ENCODE measurements at places on chromosomes 2 and 18.

DNA sequence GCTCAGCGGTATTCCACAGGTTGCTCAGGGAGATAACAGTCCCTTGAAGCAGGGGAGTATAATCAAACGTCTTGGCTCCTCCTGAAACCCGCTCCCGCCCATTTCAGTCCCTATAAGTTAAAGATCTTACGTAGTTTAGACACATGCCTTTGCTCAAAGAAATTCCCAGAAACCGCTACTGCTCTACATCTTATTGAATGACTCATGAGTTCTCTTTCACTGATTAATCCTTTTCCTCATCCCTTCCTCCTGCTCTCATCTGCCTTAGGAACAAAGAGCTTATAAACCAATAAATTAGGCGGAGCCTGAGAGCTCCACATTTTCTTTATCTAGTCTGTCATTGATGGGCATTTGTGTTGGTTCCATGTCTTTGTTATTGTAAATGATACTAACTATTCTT lies 4.2 kb upstream of the SERPINB4 start:
- no peak for DNase-seq
- no peaks in the 10 kb centered on the region for H3K36me3 ChIP-seq
- H3K4me1 ChIP-seq, result no peaks in the 10 kb centered on the region
- H3K27me3 ChIP-seq, result no peaks in the 10 kb centered on the region
- no peak overlapping the region for H3K27ac ChIP-seq

DNA sequence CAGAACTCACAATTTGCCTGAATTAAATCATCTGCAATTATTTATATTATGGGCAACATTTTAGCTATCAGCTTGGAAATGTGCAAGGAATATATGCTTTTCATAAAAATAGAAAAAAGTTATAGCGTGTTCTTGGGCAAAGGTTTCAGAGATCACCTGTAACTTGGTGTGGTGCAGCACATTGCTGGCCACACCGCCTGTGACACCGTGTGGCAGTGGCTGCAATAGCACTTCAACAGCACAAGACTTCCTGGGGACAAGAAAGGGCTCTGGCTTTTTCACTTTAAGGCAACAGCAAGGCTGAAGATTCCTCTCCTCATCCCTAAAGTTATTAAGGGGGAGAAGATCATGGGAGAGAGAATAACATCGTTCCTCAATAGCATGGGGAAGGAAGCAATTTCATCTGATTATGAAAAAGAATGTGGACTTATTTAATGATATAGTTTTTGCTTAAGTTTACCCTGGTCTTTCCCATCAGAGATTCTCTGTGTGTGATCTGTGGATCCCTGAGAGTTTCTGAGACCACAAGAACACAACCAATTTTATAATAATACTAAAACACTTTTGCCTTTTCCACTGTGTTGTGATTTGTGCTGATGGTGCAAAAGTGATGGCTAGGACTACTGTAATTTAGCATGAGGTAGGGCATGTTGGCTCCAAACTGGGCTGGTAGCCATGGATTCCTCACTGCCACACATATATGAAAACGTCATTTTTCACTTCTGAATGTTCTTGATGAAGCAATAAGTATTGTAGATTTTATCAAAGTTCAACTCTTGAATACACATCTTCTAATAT lies 15.0 kb upstream of the SERPINB3 start:
- no peaks in the 10 kb centered on the region for H3K4me1 ChIP-seq
- H3K27ac ChIP-seq, result no peak overlapping the region
- H3K4me3 ChIP-seq, result no peak overlapping the region
- H3K27me3 ChIP-seq, result no peaks in the 10 kb centered on the region
- peak; percentile 46 for DNase-seq

DNA sequence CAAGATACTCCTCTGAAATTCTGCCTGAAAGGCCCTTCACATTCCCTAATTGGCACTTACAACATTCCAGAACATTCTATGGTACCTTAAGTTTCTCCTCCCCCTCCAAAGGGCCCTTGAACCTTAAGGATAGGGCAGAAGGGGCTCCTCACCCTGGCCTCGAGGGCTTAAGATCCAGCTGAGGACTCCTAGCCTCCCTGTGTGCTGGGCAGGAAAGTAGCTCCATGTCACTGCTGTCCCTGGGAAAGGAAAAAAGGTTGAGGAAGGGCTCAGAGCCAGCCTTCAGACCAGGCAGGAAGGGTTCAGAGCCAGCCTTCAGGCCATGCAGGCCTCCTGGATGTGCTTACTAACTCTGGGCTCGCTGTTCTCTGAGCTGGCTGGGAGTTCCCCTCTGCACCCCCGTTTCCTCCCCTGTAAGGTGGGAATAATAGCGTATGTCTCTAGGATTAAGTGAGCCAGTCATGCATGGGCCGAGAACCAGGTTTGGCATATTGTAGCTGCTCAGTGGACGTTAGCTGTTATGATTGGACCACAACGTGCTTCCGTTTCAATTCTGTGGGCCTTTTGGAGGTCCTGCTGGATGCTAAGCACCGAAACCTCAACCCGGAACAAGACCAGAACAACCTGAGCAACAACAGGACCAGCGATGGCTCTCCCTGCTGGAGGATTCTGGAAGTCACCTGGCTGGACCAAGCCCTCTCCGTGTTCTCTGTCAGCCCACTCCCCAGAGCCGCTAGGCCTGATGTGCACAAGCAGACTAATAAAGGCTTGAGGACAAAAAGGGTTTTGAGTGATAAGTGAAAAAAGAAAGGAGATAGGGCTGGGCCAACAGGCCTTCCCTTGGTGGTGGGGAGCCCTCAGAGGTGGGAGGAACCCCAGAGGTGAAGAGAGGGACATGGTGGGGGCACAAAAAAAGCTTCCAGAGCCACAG lies 1.0 kb upstream of the B3GNT7 start:
- H3K4me1 ChIP-seq, result no peaks in the 10 kb centered on the region
- peak overlapping the region; percentile 16 for H3K4me3 ChIP-seq
- H3K36me3 ChIP-seq, result peaks cover 10% of the 10 kb centered on the region
- DNase-seq, result peak; percentile 68

GRCh38 chr2:51903728-51904127 lies 871.8 kb upstream of the NRXN1 start:
- no peaks in the 10 kb centered on the region for H3K4me1 ChIP-seq
- H3K4me3 ChIP-seq, result no peak overlapping the region
- no peaks in the 10 kb centered on the region for H3K36me3 ChIP-seq
- H3K27ac ChIP-seq, result no peak overlapping the region
- no peak for DNase-seq

- H3K4me3 ChIP-seq, result no peak overlapping the region
- H3K4me1 ChIP-seq, result no peaks in the 10 kb centered on the region
- no peak overlapping the region for H3K27ac ChIP-seq
- H3K36me3 ChIP-seq, result no peaks in the 10 kb centered on the region
- no peak for DNase-seq
These were observed 4.8 kb downstream of the CCDC195 start for GRCh38 chr2:224711381-224711780.

GRCh38 chr2:178361588-178361987 lies 89.4 kb downstream of the PRKRA start:
- H3K4me1 ChIP-seq, result no peaks in the 10 kb centered on the region
- DNase-seq, result no peak
- no peaks in the 10 kb centered on the region for H3K36me3 ChIP-seq
- H3K4me3 ChIP-seq, result no peak overlapping the region
- H3K27ac ChIP-seq, result no peak overlapping the region

- no peak overlapping the region for H3K27ac ChIP-seq
- H3K4me3 ChIP-seq, result no peak overlapping the region
- H3K4me1 ChIP-seq, result no peaks in the 10 kb centered on the region
- peaks cover 9% of the 10 kb centered on the region for H3K36me3 ChIP-seq
These were observed 35.7 kb downstream of the THUMPD2 start for GRCh38 chr2:39743269-39743776.

- no peaks in the 10 kb centered on the region for H3K36me3 ChIP-seq
- H3K4me3 ChIP-seq, result no peak overlapping the region
- DNase-seq, result no peak
- H3K27ac ChIP-seq, result peak overlapping the region; percentile 48
- no peaks in the 10 kb centered on the region for H3K4me1 ChIP-seq
These were observed 25.6 kb upstream of the CXXC1 start for GRCh38 chr18:50313031-50313607.

DNA sequence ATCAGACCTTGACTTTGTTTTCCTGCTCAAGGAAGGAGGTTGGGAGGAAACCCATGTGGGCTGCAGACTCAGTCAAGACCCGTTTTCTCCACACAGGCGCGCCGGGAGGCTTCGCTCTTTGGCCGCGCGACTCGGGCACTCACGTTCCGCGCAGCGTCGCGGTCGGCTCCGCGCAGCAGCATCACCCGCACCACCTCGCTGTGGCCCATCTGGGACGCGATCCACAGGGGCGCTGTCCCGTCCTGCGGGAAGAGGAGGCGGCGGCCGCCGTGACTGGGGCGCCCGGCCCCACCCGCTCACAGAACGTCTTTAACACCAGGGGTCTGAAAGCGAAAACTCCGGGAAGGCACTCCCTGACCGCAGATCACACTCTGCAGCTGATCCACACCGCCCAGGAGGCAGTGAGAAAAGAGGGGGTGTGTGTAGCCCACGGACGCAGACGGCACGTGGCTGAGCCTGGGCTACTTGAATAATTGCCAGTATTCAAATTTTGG lies 33.1 kb upstream of the NPC1 start:
- peak overlapping the region; percentile 41 for H3K4me3 ChIP-seq
- no peak for DNase-seq
- peaks cover 40% of the 10 kb centered on the region for H3K4me1 ChIP-seq
- no peak overlapping the region for H3K27ac ChIP-seq
- no peaks in the 10 kb centered on the region for H3K27me3 ChIP-seq
- H3K36me3 ChIP-seq, result no peaks in the 10 kb centered on the region

DNA sequence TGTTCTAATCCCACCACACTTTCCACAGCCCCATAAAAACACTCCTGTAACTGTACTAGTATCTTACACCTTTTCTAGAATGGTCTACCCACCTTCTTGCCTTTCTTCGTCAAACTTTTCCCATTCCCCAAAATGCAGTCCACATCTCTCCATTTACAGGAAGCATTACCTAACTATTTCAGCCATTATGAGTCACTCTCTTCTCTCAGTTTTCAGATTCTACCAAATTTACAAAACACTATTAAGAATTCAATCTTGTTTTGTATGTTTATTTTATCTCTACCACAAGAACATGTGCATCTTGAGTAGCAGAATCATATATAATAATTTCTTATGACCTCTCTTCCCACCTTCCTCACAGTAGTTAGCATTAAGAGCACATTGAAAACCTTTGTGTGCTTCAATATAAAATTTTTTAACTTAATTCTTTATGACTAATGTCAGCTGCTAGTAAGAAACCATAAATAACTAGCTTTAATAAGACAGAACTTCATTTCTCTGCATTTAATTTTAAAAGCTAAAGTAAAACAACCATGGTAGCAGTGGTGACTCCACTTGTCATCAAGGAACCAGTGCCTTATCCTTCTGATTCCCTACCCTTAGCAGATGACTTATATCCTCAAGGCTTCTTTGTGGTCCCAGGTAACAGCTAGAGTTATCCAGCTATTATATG lies 56.6 kb upstream of the MAP2 start:
- DNase-seq, result no peak
- no peak overlapping the region for H3K27ac ChIP-seq
- H3K27me3 ChIP-seq, result no peaks in the 10 kb centered on the region
- no peak overlapping the region for H3K4me3 ChIP-seq
- H3K36me3 ChIP-seq, result no peaks in the 10 kb centered on the region

DNA sequence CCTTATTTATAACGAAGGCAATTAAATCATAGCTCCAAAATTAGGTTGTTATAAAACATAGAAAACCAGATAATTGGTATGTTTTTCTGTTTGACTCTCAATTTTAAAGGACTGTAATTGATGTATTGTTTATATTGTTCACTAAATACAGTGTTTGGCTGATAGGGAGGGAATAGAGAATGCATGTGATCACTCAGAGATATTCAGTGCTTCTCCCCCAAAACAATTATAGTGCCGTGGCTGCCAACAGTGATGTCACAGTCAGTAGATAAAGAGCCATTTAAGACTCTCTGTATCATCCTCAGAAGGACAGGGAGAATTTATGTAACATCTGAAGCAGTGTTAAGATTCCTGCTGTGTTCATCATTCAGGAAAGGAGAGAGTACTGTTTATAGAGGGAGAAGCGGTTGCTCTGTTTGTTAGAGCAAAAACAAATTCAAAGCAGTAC lies 69.6 kb downstream of the PHLPP1 start:
- no peaks in the 10 kb centered on the region for H3K36me3 ChIP-seq
- DNase-seq, result no peak
- no peak overlapping the region for H3K4me3 ChIP-seq
- H3K27me3 ChIP-seq, result no peaks in the 10 kb centered on the region
- peaks cover 3% of the 10 kb centered on the region for H3K4me1 ChIP-seq

DNA sequence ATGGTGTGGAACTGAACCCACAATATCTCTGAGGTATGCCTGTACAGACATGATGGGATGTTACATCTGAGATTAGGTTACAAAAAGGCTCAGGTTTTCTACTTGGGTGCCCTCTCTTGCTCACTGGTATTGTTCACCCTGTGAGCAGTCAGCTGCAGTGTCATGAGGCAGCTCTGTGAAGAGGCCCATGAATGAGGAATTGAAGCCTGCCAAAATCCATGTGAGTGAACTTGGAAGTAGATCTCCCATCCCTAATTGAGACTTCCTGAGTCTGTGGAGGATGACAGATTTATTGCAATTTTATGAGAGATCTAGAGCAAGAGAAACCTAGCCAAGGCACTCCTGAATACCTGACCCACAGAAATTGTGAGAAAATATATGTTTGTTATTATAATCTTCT lies 404.9 kb upstream of the ZEB2 start:
- H3K4me3 ChIP-seq, result no peak overlapping the region
- H3K27me3 ChIP-seq, result no peaks in the 10 kb centered on the region
- H3K4me1 ChIP-seq, result no peaks in the 10 kb centered on the region
- no peak overlapping the region for H3K27ac ChIP-seq
- DNase-seq, result no peak

GRCh38 chr18:3717376-3718025 lies 267.5 kb downstream of the TGIF1 start:
- H3K27ac ChIP-seq, result no peak overlapping the region
- H3K4me1 ChIP-seq, result peaks cover 3% of the 10 kb centered on the region
- H3K27me3 ChIP-seq, result no peaks in the 10 kb centered on the region
- no peak for DNase-seq

DNA sequence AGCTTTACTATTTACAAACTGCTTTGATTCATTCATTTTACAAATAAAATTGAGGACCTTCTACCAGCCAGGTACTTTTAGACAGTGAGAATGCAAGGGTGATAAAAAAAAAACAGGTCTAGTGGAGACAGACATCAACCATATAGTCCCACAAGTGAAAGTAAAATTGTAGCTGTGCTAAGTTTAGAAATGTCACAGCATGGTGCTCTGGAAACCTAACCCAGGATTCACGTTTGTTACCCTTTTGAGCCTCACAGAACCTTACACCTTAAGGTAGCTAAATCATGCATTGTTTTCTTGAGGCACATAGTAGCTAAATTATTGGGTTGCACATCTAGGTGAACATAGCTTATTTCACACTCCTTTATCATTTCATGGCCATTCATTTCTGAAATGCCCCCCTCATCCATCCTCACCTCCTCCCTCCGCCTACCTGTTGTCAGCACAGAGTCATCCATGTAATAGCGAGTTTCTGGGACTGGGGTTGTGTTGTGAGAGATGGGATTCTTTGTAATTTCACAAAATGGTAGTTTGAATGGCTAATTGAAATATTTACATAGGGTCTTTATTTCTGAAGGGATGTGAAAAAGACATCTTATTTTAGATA lies 7.1 kb downstream of the MTA3 start:
- no peaks in the 10 kb centered on the region for H3K4me1 ChIP-seq
- H3K4me3 ChIP-seq, result no peak overlapping the region
- H3K27ac ChIP-seq, result no peak overlapping the region
- DNase-seq, result no peak
- no peaks in the 10 kb centered on the region for H3K27me3 ChIP-seq
- H3K36me3 ChIP-seq, result peaks cover 8% of the 10 kb centered on the region
